ENCODE measurements at places on chromosomes 4 and X.

DNA sequence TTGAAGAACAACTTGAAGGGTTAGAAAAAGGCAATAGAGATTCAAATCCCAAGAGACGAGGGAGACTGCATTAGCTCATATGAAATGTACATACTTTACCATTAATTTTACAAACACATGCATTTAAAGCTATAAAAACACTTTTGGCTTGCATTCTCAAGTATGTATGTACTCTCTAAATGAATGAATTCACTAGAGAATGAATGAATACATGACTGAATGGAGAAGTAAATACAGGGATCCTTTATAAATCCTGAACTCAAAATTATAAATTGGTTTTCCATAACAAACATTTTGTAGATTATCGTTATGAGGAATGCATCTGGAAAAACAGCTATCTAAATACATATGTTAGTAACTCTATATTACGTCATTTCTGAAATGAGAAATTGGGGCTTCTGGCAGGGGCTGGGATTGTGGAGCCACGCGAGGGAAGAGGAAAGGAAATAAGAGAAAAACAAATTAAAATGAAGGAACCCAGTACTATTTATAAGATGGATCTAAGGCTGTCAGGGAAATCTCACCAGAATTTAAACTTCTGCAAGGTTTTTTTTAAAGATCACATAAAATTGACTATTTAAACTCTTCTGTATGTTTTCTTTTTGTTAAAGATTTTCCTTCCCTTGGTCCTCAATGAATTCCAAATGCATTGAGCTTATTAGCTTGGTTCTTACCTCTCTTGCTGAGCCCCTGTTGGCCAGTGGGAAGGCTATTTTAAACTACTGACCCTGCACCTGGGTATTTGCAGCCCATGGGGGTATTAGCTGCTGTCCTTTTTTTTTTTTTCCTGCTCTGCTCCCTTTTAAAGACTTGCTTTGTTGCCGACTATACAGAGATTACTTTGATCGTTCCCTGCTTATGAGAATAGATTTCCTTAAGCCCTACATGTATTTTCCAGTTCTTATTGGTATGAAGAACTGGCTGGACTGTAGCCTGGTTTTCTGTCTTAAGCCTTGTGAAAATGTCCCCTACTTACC is 207.8 kb downstream of the ADGRL3 start:
- DNase-seq = no peak

DNA sequence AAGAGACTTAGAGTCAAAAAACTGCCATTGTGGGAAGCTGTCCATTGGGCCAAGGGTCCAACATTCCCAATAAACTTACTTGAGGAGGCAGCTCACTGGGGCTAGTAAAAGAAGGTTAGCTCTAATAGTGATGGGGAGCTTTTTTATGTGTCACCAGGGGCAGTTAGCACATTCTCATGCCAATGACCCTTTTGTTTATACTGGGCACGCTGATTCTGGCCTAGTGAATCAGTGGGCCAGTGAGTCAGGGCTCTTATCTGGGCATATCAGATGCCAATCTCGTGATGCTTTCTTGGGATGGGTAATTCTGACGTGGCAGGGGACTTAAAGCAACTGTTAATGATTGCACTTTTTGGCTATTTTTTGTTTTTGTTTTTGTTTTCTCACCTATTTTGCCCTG is 27.8 kb downstream of the TCEAL1 start:
- DNase-seq = no peak

- no peak for DNase-seq
These were observed 125.5 kb downstream of the ATG4A start for GRCh38 chrX:108216919-108217571.

- DNase-seq = no peak
These were observed 2.7 kb downstream of the SLC39A8 start for GRCh38 chr4:102342404-102343074.

- DNase-seq = no peak
These were observed 55.7 kb upstream of the STIM2 start for GRCh38 chr4:26804925-26805324.

DNA sequence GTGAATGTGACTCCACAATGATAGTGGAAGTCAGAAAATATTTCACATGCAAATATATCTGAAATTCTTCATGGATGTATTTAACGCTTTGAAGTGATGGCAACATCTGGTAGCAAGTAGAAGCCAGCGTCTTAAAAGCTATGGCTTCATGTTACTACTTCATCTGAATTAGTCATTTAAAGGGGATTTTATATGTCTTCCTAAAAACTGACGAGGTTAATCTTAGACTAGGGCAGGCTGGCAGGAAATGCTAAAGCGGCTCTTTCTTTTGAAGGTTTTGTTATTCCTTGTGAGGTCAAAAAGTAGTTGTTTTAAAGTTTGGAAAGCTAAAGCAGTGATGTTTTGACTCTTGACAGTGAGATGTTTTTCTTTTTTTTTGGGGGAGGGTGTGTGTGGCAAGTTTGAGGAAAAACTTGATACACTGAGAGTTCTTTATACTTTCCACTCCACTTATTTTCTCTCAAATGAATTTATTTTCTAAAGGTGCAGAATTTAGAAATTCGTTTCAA is 22.6 kb downstream of the PLS3 start:
- no peak for DNase-seq

DNA sequence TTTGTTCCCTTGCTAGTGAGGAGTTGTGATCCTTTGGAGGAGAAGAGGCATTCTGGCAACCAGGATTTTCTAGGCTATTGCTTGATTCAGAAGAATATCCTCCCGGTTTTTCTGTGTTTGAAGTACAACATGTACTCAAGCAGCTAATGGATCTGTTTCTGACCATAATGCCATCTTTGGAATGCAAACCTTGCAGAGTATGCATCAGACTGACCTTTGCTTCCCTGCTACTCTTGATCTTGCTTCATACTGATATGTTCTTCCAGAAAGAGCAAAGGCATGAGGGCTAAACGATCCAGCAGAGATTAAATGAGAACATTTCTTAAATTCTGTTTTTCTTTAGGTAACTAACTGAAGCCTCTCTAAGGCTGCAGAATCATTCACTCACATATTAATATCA is 265.4 kb upstream of the SLC7A11 start:
- no peak for DNase-seq

DNA sequence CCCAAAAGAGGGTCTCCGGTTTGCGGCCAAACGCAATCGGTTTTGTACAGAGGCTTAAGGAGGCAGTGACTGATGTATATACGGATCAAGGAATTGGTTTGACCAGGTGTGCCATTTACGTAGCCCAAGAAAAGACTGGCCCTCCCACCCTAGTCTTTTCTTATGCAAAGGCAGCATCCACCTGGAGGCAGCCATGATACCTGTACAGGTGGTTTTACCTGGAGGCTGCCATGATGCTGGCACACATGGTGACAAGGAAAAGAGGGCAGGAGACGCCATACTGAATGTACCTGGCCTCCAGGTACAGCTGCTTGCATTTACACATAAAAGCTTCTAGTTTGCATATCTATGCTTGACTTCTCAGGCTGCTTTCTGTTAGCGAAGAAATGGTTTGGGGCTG is 917.7 kb upstream of the INTU start:
- no peak for DNase-seq

DNA sequence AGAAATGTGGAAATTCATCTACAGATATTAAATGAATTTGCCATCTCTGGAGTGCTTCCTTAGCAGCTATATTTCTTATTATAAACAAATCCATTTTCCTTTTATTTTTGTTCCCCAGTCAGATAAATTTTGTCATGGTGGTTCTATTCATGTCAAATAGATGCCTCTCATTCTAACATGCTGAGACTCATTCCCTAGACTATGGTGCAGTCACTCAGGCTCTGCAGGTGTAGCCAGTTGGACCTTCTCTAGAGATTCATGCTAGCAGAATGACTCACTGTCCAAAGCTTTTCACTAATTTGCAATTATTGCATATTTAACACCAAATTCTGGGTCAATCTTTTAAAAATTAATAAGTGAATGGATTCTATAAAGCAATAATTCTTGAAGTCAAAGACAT is 1392.7 kb downstream of the PCDH7 start:
- no peak for DNase-seq

GRCh38 chr4:60682901-60683300 is 517.2 kb upstream of the ADGRL3 start:
- no peak for DNase-seq

DNA sequence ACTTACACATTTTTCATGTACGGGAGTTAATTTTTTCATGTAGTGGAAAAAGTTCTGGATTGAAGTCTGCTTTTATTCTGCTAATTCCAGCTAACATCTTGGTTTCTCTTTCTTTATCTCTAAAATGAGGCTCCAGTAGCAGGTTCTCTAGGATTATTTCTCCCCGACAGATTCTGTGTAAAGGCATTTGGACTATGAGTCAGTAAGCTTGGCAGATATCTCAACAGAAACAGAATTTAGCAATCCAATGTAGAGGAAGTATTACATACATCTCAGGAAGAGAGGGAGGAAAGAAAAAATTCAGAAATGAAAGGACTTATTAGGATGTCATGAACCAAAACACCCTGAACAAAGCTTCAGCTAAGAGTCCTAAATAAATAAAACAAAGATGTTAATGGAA is 1682.3 kb upstream of the TENM3 start:
- no peak for DNase-seq

DNA sequence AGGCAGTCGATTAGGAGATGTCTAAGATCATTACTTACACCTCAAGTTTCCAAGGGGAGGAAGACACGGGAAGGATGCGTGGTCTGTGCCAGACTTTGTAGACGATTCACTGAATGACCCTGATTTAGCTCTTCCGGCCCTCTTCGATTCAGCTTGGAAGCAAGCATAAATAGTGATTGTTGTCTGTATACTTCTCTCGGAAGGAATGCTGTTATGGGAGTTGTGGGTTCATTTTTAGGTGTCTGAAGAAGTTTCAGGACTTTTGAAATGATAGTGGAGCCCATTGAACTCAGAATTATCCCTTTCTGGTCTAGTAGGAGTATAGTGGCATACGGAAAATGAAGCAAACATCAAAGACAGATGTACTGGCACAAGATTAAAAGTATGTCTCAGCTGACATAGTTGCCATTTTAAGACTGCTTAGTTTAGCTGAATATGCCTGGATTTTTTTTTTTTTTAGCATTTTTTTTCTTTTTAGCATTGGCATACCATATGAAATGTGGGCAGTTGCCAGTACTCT is 1.0 kb upstream of the ANKRD17 start:
- no peak for DNase-seq

Measured in esophagus squamous epithelium (tissue), 5 donors.